ENCODE measurements at places on chromosomes 16 and 17.

DNA sequence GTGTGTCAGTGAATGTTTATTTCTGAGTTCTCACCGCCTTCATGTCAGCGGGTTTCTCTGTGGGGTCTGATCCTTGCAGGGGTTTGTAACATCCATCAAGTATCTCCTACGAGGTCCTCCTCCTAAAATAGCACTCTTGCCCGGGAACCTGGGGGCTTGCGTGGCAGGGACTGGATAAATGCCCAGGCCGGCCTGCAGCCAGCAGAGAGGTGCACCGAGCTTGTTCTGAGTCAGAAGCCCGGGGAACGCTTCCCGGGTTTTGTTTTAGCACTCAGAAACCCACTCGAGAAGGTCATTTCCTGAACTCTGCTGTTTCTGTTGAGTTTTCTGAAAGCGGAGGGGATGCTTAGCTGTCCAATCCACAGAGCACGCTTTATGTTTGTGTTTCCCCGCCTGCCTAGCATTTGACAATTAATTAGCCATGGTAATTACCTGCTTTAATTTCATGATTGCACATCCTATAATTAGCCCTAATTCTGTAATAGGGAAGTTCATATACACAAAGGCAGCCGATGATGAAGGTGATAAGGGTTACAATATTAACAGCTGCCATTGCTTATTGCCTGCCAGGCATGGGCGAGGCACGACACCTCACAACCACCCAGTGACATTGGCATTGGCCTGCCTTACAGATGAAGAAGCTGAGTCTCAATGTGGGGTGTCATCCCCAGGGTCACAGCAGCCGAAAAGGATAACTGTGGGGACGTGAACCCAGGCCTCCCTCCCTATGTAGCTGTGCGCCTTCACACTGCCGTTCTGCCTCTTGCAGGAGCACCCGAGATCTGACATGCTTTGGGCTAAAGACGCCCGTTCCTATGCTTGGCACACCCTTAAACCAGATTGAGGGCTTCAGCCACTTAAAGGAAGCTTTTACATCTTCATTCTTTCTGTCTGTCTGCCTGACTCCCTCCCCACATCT, 333.1 kb downstream of the CPPED1 start:
- no peak for DNase-seq

GRCh38 chr17:20116683-20117309, 107.6 kb downstream of the SPECC1 start:
- peak; percentile 9 for DNase-seq

GRCh38 chr17:79211061-79211770, 136.6 kb downstream of the ENGASE start:
- DNase-seq: no peak

GRCh38 chr17:13024526-13025257, 6.9 kb upstream of the ELAC2 start:
- DNase-seq: peak; percentile 50

DNA sequence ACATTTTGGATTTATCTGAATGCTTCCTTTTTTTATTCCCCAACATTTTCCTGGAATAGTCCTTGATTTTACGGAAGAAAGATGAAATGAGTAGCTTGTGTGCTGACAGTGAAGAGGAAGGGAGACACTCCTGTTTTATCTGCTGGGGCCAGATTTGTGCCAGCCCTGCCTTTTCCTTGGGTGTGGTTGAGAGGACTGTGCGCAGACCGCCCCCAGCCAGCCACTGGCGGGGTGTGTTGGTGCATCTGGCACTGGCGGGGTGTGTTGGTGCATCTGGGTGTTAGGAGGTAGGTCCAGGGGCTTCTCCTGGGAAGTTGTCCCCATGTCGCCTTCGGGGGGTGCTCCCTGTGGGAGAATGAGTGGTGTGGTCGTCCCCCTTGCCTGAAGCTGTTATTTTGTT, 39.5 kb downstream of the RAP1GAP2 start:
- no peak for DNase-seq

- DNase-seq: no peak
Observed at GRCh38 chr16:4667203-4667963, 26.0 kb upstream of the NUDT16L1 start.

GRCh38 chr17:49146620-49147306, 14.2 kb downstream of the B4GALNT2 start:
- no peak for DNase-seq

All from activated T-helper 1 cell treated with Interleukin-2 at 50 U/mL for 16 hours (primary cell).